ENCODE measurements at places on chromosomes 6 and 20.

- no peak for DNase-seq
Observed at GRCh38 chr20:32226391-32226790, 18.7 kb downstream of the POFUT1 start.

DNA sequence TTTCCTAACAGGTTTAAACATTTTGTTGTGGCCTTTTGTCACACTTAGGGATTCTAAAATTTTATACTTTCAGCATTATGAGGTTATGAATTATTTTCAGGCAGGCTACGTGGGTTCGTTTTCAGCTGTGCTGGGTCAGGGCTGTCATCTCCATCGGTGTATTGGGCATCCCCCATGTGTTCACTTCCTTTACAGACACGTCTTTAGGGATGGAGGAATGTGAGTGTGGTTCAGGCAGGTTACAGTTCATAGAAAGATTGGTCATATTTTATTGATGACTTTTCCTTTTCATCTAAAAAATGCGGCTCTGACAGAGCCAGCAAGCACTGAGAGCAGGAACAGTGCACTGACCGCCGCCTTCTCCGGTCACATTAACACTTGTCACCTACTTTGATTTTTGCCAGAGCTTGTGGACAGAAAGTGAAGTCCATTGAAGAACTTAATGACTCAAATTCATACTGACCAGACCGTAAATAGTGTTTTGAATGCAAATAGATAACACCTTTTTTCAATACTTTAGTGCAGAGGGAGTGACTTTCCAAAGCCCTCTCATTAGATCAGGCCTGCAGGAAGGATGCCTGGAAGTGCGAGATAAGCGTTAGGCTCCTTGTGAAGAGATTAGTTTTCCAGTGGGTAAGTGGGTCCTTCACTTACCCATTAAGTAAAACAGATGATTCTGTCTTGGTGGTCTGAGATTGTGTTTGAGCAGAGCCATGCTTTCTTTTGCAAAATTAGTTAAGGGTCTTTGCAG lies 113.1 kb downstream of the TIAM2 start:
- DNase-seq: no peak

DNA sequence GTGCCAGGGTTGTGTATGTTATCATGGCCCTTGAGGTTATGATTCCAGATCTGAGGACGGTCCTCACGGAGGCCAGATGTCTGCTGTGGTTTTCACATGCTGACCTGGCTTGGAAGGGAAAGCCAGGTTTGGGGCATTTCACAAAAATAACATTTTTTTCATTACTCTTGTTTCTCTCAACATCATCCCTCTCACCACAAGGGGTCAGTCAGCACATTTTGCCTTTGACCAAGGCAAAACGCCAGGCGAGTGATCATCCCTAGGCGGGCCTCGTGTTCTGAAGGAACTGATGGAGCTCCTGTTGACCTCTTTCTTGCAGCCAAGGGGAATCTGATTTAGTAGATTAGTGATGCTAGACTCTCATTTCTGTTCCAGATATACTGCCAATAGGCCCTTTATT lies 133.5 kb downstream of the TBC1D7 start:
- DNase-seq: no peak

- no peak for DNase-seq
Observed at GRCh38 chr20:25398376-25399036, 7.9 kb upstream of the ABHD12 start.

- peak; percentile 52 for DNase-seq
Observed at GRCh38 chr6:48087448-48087847, 23.5 kb downstream of the PTCHD4 start.

- no peak for DNase-seq
Observed at GRCh38 chr6:154123155-154123956, 84.3 kb downstream of the OPRM1 start.

DNA sequence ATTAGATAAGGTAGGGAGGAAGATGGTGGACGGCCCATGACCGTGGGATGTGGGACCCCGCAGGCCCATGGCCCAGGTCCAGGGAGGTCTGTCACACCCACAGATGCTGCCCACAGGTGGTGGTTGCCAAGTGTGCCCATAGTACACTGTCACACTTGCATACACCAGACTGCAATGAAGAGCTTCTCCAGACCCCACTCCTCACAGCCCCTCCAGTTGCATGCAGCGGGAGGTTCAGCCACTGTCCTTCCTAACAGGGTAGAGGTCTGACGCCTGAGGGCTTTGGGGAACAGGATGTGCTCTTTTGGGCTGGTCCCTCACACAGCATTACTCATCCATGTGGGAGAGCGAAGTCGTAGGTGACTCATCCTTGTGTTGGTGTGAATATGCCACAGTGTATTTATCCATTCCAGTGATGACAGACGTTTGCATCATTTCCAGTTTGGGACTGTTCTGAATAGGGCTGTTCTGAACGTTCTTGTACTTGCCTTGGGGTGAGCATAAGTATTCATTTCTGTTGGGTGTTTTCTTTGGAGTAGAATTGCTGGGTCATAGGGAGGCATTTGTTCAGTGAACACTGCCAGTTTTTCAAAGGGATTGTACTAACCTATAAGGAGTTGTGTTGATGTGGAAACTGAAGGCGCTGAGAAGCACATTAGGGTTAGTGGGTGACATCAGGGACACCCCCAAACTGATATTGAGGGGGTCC lies 10.1 kb upstream of the PYGB start:
- DNase-seq: peak; percentile 77

DNA sequence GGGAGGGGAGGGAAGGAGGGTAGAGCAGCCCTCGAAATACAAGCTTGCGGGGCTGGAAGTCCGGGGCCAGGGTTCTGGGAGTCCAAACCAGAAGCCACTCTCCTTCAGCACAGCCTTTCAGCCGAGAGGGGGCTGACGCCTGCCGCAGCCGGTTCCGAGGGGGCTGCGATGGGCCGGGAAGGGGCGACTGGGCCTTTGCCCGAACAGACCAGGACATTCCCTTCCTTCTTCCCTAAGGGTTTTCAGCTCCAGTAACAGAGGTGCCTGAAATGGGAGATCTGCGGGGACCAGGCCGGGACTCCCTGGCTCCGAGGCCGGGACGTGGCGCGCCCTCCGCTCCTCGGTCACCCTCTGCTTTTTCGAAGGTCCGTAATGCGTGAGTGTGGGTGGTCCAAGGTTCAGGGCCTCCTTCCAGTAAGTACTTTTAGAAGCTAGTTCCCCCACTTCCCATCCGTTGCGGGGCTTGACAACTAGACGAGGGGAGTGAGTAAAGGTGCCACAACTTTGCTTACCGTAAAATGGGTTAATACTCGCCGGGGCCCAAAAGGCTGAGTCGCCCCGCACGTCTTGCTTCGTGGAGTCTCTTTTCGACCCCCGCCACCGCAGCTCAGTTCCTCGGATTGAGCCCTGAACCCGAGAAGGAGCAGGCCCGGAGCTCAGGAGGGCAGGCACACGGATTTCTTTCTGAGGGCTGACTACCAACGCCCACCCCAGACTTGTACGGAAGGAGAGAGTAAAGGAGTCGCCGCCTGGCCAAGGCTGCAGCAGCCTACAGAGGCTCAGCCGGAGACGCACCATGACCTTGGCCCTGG lies 2.9 kb upstream of the OLIG3 start:
- no peak for DNase-seq

- DNase-seq: no peak
Observed at GRCh38 chr6:31581434-31582229, 592 bp downstream of the LTB start.

DNA sequence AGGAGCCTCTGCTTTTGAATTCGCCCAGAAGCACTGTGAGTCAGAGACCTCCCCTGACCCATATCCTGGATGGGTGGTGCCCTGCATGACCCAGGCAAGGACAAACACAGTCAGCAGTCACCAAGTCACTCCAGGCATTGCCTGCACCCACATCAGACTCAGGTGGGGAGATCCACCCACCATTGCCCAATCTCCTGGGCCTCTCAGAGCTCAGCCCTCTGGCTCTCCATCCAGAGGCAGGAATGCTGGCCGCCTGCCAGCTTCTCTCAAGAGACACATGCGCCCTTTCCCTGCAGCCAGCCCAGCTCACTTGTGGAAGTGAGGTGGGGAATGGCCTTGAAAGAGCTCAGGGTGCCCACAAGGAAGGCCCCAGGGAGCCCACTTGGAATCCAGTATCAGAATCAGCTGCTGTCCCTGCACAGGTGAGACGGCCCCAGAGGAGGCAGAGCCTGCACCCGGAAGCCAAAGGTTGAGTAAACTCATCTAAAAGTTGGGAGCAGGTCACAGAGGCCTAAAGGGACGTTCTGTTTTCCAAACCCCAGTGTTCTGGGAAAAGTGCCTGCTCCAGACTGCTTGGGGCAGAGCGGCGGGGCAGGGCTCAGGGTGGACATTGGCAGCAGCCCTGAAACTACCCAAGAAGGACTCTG lies 129.8 kb downstream of the PREX1 start:
- no peak for DNase-seq

DNA sequence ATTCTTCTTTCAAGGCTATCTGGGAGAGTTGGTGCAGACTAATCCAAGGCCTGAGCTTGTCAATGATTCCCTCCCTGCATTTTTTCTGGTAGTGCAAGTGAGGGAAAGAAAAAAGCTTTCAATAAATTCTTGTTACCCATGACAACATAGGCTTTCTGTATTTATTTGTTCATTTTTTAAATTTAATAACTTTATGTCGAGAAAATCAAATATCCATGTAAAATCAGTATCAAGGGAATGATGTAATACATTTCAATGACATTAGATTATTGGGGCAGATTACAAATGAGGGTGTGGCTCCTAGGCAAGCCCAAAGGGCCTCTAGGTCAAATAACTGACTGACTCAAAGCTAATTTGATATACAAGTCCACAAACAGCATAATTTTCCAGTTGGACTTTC lies 104.0 kb downstream of the GJA1 start:
- no peak for DNase-seq

DNA sequence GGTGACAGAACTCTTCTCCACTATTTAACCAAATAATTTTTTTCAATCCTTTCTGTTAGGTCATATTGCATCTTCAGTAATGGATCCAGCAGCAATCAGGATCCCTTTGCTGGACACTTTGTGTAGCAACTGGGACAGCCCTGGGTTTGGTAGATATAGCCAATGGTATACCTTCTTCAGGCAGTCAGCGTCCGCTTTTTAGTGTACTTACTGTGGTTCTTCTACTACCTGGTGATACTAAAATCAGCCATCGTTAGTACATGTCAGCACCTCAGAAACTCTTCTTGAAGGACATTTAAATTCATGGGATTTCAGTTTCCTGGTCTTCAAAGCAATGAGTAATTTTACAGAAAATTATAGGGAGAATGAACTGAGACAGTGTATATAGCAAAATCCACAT lies 93.5 kb downstream of the ADGRG6 start:
- no peak for DNase-seq

DNA sequence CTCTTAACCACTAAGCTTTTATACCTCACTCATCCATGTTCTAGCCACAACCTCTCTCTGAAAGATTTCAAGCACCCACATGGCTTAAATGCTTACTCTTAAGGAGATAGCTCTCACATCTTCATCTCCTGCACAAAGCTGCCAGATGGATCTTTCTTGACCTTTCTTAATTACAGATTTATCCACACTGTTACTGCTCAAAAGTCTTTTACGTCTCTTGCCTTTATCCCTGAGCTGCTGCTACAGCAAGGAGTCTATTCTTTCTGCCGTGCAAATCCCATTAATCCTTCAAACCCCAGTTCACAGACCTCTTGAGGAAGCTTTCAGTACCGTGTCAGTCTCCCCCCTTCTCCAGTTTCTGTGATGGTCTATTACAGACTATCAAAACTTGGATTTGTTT lies 54.6 kb downstream of the B4GALT5 start:
- DNase-seq: no peak

- no peak for DNase-seq
Observed at GRCh38 chr6:33297406-33297955, 1.3 kb downstream of the RGL2 start.

DNA sequence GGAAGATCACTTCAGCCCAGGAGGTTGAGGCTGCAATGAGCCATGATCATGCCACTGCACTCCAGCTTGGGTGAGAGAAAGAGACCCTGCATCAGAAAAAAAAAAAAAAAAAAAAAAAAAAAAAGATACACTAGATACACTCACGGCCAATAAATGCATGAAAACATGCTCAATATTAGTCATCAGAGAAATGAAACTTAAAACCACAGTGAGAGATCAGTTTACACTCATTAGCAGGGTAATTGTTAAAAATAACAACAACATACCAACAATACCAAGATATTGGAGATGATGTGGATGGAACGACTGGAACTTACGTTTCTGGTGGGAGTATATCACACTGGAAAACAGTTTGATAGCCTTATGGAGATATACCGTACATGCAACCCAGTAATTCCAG lies 29.9 kb downstream of the HS3ST5 start:
- DNase-seq: no peak

DNA sequence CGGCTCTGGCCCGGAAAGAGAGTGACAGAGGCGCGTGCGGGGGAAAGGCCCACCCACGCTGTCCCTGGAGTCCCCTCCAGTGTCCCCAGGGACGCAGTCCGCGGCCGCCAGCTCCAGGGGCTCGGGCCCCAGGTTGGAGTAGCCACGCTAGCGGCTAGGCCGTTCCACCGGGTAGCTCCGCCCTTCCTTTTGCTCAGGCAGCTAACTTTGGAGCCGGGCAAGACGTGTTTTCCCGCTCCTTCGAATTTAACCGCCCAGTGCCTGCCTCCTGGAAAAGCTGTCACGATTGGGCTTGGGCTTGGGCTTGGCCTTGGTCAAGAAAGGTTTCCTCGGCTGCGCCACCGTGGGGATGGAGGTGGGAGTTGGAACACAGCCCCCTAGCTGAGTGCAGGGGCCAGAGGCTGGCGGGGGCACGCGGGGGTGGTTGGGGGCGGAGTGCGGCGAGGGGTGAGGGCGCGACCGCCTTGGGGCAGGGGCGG lies 4.7 kb downstream of the LINC00237 start:
- DNase-seq: no peak

GRCh38 chr6:4929097-4929718 lies 74.6 kb downstream of the RPP40 start:
- DNase-seq: no peak

GRCh38 chr6:36126121-36126520 lies 4.2 kb upstream of the MAPK13 start:
- no peak for DNase-seq

All from NCI-H446 treated with DMSO at 0.1 percent for 48 hours (cell line).